ENCODE measurements at places on chromosomes 5 and 9. TPM values are rescaled to one million over a fixed set of nuclear protein-coding genes. Genes with fewer than 3 reads are reported as not detected.
A peak's percentile ranks its signal among the peaks of the same experiment; 100 is the strongest.

GRCh38 chr9:4490705-4491625, 697 bp downstream of the SLC1A1 start:
- no peaks in the 10 kb centered on the region for H3K27me3 ChIP-seq
- peak overlapping the region; percentile 73 for H3K4me3 ChIP-seq
- no peak for DNase-seq
- no peaks in the 10 kb centered on the region for H3K36me3 ChIP-seq
- peak overlapping the region; percentile 43 for H3K27ac ChIP-seq

DNA sequence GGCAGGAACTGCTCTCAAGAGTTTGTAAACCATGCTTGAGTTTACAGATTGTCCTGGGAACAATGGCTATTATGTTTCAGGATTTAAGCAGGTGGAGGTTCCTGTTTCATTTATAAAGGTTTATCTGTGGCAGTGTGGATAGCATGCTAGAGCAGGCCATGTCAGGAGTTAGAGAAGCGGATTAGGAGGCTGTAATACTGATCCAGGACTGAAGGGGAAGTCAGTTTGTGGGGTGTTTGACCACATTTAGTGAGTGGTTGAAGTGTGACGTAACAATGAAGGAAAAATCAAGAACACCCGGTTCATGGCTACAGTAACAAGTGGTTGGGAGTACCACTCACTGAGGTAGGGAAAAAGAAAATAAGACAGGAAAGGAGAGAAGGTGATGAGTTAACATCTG, 299.0 kb downstream of the TLR4 start:
- no peak overlapping the region for H3K4me3 ChIP-seq
- no peaks in the 10 kb centered on the region for H3K4me1 ChIP-seq
- H3K27ac ChIP-seq: no peak overlapping the region
- no peak for DNase-seq
- no peaks in the 10 kb centered on the region for H3K36me3 ChIP-seq
- H3K27me3 ChIP-seq: no peaks in the 10 kb centered on the region

GRCh38 chr9:128218172-128218517, 15.0 kb downstream of the DNM1 start:
- no peaks in the 10 kb centered on the region for H3K27me3 ChIP-seq
- no peak for DNase-seq
- peaks cover 38% of the 10 kb centered on the region for H3K4me1 ChIP-seq
- peak overlapping the region; percentile 36 for H3K27ac ChIP-seq

GRCh38 chr9:128607642-128608350, 48.9 kb downstream of the DYNC2I2 start:
- H3K27me3 ChIP-seq: no peaks in the 10 kb centered on the region
- H3K27ac ChIP-seq: no peak overlapping the region
- peaks cover 69% of the 10 kb centered on the region for H3K36me3 ChIP-seq
- no peaks in the 10 kb centered on the region for H3K4me1 ChIP-seq
- no peak overlapping the region for H3K4me3 ChIP-seq
- no peak for DNase-seq

DNA sequence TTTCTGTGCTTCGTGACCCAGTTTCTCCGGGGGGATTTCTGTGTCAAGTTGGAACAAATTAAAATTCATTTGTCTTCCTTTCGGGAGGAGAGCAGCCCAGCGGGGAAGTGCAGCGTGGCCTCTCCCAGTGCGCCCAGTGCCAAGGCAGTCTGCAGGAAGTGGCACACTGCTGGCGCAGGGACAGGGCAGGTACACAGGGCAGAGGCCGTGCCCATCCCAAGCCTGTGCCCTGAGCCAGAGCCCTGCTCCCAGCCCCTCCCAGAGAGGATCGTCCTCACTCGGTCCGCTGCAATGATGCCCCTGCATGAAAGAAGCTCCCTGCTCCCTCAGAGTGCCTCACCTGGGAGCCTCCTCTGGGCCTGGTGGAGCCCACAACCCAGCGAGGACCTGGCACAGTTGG, 82.4 kb upstream of the PPP1R26 start:
- DNase-seq: no peak
- H3K36me3 ChIP-seq: no peaks in the 10 kb centered on the region
- H3K4me3 ChIP-seq: no peak overlapping the region
- H3K4me1 ChIP-seq: no peaks in the 10 kb centered on the region

- H3K4me1 ChIP-seq: no peaks in the 10 kb centered on the region
- H3K27me3 ChIP-seq: no peaks in the 10 kb centered on the region
- H3K27ac ChIP-seq: no peak overlapping the region
- H3K36me3 ChIP-seq: no peaks in the 10 kb centered on the region
- no peak for DNase-seq
- no peak overlapping the region for H3K4me3 ChIP-seq
Observed at GRCh38 chr5:89128906-89129625, 246.1 kb upstream of the MEF2C start.

GRCh38 chr5:151072630-151073025, 8.2 kb downstream of the TNIP1 start:
- no peak overlapping the region for H3K4me3 ChIP-seq
- no peak for DNase-seq
- no peaks in the 10 kb centered on the region for H3K27me3 ChIP-seq
- H3K36me3 ChIP-seq: no peaks in the 10 kb centered on the region
- H3K4me1 ChIP-seq: peaks cover 57% of the 10 kb centered on the region

GRCh38 chr5:74141053-74141452, 499.5 kb downstream of the ENC1 start:
- no peaks in the 10 kb centered on the region for H3K36me3 ChIP-seq
- no peak overlapping the region for H3K27ac ChIP-seq
- peaks cover 6% of the 10 kb centered on the region for H3K27me3 ChIP-seq
- DNase-seq: no peak
- no peaks in the 10 kb centered on the region for H3K4me1 ChIP-seq

GRCh38 chr9:133650026-133650425, 13.9 kb downstream of the DBH start:
- H3K36me3 ChIP-seq: no peaks in the 10 kb centered on the region
- no peak for DNase-seq
- H3K4me1 ChIP-seq: no peaks in the 10 kb centered on the region
- H3K27ac ChIP-seq: no peak overlapping the region

GRCh38 chr9:38130724-38131123, 61.7 kb upstream of the SHB start:
- no peaks in the 10 kb centered on the region for H3K4me1 ChIP-seq
- H3K4me3 ChIP-seq: no peak overlapping the region
- H3K36me3 ChIP-seq: no peaks in the 10 kb centered on the region
- H3K27ac ChIP-seq: no peak overlapping the region
- no peaks in the 10 kb centered on the region for H3K27me3 ChIP-seq

- no peak overlapping the region for H3K27ac ChIP-seq
- no peaks in the 10 kb centered on the region for H3K4me1 ChIP-seq
- no peaks in the 10 kb centered on the region for H3K27me3 ChIP-seq
- no peak overlapping the region for H3K4me3 ChIP-seq
- H3K36me3 ChIP-seq: no peaks in the 10 kb centered on the region
Observed at GRCh38 chr9:132175431-132175830, 13.6 kb downstream of the NTNG2 start.

DNA sequence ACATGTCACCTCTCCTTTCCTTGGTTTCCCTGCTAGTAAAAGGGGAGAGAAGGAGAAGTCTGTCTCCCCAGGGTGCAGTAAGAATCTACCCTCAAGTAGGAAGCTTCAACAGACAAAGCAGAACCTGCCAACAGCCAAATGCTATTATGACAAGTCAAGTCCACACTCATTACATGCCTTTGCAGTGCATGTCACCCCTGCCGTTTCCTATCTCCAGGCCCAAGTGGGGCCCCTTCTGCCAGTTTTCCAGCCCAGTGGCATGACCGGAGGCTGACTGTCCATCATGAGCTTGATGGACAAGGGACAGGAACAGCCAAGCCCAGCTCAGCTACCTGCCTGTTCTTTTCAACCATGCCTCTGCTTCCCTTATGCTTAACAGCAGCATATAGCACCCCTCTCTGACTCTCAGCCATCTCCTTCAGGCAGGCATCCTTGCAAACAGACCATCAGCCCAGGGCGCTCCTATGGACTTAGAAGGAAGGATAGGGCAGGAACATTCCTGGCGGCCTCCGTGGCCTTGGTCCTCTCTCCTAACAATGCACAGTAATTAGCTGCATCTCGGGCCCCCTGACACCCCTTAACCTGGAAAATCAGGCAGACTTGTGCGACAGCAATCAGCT, 107.2 kb upstream of the RAD23B start:
- H3K36me3 ChIP-seq: no peaks in the 10 kb centered on the region
- H3K4me1 ChIP-seq: peaks cover 75% of the 10 kb centered on the region
- no peak for DNase-seq
- H3K27ac ChIP-seq: no peak overlapping the region
- H3K4me3 ChIP-seq: no peak overlapping the region

The SPATA31A6 gene
- not detected for total RNA-seq

The SLC6A3 gene
- total RNA-seq: not detected

The CDC20B gene
- total RNA-seq: not detected

The C5orf58 gene
- not detected for total RNA-seq

The MCCC2 gene
- 47.2 TPM for total RNA-seq

The LCN6 gene
- total RNA-seq: not detected

The NTNG2 gene
- total RNA-seq: 2.5 TPM

The PCDHB6 gene
- total RNA-seq: not detected

The UBE2QL1 gene
- not detected for total RNA-seq
